CD4-positive, alpha-beta T cell treated with Interleukin-17A for 1 hour (primary cell): ENCODE measurements at places on chromosomes 4 and X.

GRCh38 chrX:126819429-126819828, at the start of gene PRR32:
Gene PRR32, plus strand, starts transcription at chrX:126819729. Its CDS starts 115 bp downstream, at chrX:126819844.
- DNase-seq = no peak

GRCh38 chr4:74524985-74525384, 80.0 kb downstream of the AREG start:
- no peak for DNase-seq

DNA sequence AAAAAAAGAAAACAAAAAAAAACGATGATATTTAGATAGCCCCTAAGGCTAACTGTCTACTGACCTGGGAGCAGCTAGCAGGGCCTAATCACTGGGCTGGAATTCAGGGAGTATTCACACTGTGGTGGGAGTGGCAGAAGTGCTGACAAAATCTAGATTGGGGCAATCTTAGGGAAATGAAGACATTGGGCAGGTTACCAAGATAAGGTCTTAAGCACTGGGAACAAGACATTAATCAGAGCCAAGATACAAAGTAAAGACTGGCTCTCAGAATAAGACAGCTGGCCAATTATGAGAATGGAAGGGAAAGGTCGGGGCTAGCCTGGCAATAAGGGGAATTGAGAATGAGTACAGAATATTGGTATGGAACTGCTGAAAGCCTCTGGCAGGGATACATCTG, 100.2 kb upstream of the GRIA3 start:
- DNase-seq = no peak

DNA sequence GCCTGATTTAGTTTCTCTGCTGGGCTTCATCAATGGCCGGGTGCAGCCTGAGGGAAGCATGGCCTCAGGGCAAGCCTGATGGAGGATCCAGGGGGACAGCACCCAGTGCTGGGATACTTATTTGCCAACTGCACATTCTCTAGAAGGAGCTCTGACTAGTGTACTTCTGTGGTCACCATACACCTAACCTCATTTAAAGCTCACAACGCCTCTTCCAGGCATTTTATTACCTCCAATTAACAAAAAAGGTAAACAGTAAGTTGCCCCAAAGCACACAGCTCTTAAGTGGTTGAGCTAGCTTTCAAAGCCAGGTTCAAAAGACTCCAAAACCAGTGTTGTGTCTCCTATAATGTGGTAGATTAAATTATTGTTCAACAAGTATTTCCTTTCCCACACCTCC, 26.8 kb upstream of the ATXN3L start:
- DNase-seq = no peak

- no peak for DNase-seq
Observed at GRCh38 chr4:111450867-111451266, 694.4 kb upstream of the FAM241A start.

- DNase-seq = no peak
Observed at GRCh38 chr4:165992283-165992682, 119.2 kb downstream of the TLL1 start.

GRCh38 chr4:99647071-99647470, 10.6 kb downstream of the C4orf54 start:
- DNase-seq = no peak

- DNase-seq = no peak
Observed at GRCh38 chr4:20266215-20267082, 14.7 kb downstream of the SLIT2 start.

DNA sequence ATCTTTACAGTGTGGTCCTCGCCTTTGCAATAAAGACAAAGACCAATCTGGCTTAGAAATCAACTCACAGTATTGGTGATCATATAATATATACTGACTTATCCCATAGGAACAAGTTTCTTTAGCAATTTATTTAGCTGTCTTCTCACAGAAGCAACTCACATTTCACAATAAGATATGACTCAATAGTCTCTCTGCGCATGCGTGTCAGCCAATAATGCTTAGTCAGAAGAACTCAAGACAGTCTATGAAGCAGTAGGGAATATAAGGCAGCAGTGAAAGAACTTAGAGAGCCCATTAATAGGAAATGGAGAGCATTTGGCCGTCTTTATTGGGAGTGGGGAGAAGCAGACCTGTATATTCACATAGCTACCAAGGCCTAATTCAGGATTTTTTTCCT, 216.7 kb downstream of the IL13RA2 start:
- DNase-seq = no peak

GRCh38 chrX:154507673-154508383, 8.2 kb downstream of the FAM3A start:
- no peak for DNase-seq

- DNase-seq = no peak
Observed at GRCh38 chr4:111854494-111855087, 290.7 kb upstream of the FAM241A start.

GRCh38 chrX:133918361-133918771, 67.0 kb downstream of the GPC3 start:
- no peak for DNase-seq

- DNase-seq = no peak
Observed at GRCh38 chr4:25320336-25320735, 7.8 kb downstream of the ZCCHC4 start.

DNA sequence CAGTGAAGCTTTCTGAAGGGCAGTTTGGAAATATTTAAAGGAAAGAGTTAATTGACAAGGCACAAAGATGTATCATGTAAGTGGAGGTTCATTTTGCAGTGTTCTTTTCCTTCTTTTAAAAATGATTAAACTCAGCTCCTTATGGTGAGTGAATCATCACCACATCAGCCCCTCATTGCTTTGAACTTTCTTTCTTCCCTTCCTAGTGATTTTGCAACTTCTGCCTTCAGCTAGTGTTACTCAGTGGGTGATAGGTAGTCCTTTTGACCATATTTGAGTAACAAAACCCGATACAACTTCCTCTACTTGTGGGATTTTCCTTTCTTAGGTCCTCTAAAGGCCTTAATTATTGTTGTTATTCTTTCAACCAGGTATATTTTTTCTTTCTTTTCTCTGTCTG, 8.2 kb downstream of the ZCCHC4 start:
- no peak for DNase-seq

DNA sequence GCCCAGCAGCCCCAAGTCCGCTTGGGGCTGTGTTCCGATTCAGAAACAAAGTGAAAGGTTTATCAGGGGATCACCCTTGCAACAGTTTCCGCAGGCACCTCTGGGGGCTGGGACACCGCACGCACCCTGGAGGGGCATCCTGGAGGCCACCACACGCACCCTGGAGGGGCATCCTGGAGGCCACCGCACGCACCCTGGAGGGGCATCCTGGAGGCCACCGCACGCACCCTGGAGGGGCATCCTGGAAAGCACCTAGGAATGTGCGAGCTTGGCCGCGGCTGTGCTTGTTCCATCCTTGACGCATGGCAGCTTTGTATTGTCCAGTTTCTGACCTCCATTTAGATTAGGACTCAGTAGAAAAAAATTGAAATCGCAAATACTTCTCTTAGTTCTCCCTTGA, 21.3 kb upstream of the CBR4 start:
- no peak for DNase-seq

DNA sequence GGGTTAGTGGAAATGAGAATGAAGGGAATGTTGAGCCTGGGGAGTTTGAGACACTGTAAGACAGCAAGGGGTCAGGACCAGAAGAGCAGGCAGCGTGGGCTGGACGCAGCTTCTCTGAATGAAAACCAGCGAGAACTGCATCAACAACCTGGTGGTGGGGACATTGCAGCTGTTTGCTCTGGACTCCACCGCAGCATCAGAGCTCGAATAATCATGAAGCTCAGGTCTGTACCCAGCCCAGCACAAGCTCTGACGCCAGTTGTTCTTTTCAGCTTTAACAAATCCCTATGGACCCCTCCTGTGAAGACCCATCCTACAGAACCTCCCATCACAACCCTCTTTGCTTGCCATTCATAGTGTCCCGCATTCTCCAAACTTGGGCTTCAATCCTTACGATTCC, 106.8 kb upstream of the PNPLA4 start:
- DNase-seq = no peak

DNA sequence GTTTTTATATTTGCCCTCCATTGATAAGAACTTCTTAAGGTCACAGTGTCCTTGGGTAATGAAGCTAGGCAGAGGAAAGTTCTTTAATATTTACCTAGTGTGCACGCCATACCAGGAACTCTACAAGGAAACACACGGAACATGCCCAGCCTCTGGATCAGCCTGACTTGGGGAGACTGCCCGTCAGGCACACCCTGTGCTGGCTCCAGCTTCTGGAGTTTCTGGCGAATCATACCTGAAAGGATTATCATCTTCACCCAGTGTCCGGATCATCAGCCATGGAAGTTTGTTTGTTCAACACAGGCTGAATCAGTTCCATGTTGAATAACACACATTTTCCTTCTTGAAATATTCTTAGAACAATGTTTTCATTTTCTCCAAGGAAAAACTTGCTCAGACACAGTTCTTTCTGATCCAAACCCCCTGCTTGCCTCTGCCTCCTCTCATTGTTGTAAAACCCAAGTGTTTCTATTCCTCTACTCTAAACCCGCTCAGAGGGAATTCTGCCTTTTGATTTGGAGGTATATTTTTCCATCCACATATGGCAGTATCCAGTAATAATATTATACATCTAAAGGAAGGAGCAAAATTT, 176.7 kb downstream of the SHROOM3 start:
- DNase-seq = no peak

- no peak for DNase-seq
Observed at GRCh38 chr4:109820563-109820962, 5.0 kb downstream of the GAR1 start.

- peak; percentile 29 for DNase-seq
Observed at GRCh38 chr4:15400981-15401671, 26.7 kb upstream of the C1QTNF7 start.
